ENCODE measurements at places on chromosomes 6 and 20. TPM values are rescaled to one million over a fixed set of nuclear protein-coding genes. Genes with fewer than 3 reads are reported as not detected.
A peak's percentile ranks its signal among the peaks of the same experiment; 100 is the strongest.

DNA sequence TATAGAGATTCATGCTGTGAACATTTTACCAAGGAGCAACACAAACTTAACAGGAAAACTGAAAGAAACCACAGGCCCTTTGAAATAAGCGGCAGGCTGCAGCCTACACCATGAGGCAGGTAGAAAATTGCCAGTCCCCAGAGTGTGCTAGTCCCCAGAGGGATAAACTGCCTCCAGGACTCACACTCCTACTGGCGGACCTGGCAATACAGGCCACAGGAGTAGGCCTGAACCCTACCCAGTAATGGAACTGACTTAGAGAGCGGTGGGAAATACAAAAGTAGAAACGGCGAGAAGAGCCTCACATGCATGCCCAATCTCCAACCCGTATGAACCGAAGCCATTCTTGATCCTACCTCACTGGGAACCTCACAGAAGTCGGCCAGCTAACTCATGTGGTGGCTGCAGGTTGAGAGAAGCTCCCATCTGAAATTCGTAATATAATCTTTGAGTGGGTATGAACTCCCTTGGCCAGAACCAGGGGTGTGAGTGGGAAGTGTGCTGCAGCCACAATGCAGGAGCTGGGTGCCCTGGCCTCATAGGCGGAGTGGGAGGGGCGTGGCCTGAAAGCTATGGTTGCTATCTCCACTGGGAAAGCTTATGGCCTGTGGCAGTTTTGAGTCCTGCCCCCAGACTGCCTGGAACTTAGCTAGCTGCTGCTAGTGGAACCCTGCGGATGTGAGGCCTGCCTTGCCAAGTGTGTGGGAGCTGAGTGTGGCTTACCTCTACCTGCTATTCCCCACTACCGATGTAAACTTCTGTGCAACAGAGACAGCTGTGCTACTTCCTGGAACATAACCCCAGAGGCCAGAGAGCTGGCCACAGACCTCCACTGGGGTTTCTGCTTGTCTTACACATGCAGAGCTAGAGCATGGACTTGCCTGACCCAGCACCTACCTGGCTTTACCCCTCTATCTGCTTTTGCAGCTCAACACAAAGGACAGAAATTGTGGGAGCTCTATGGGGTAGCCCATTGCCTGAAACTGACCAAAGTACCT is 146.5 kb upstream of the COL21A1 start:
- H3K27ac ChIP-seq, result 0 out of 3 replicates have a peak overlapping the region, but pooled peaks have one; percentile 16
- peaks cover 3% of the 10 kb centered on the region for H3K4me1 ChIP-seq
- no peaks in the 10 kb centered on the region for H3K36me3 ChIP-seq
- DNase-seq, result peak; percentile 15

- DNase-seq, result no peak
- no peaks in the 10 kb centered on the region for H3K4me1 ChIP-seq
Measured at GRCh38 chr6:116483616-116484015, 22.4 kb downstream of the CALHM6 start.

GRCh38 chr6:100724222-100724621 is 156.9 kb downstream of the ASCC3 start:
- peaks cover 20% of the 10 kb centered on the region for H3K36me3 ChIP-seq
- no peaks in the 10 kb centered on the region for H3K4me1 ChIP-seq
- no peak for DNase-seq
- no peak overlapping the region for H3K4me3 ChIP-seq
- H3K27ac ChIP-seq, result no peak overlapping the region

DNA sequence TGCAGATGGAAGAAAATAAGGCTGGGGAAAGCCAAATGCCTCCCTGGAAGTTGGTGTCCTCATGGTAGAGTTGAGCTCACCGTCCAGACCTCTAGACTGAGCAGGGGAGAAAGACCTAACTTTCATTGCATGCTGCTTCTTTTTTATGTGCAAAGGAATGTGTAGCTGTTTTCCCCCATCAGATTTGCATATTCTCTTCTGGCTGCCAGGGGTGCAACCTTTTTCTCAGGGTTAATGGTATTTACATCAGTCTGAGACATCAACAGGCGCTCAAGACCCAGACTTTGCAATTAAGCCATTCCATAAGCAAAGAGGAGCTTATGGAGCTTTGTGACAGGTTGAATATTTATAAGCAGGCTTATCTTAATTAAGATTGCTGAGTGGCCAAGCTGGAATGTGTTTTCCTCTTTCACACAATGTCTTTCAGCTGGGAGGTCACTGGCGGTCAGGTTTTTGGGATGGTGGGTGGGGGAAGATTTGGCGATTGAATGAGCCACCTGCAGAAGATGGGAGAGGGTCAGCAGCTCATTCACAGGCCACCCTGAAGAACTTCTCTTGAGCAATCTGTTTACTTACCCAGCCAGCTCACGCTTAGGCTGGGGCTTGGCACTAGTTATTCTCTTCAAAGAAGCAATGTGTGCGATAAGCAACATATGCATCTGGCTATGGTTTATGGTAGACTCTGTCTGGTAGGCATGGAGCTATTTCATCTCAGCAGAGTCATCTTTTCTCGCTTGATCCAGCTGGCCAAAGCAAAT is 88.6 kb downstream of the SCP2D1 start:
- H3K4me3 ChIP-seq, result no peak overlapping the region
- no peaks in the 10 kb centered on the region for H3K4me1 ChIP-seq
- DNase-seq, result no peak
- H3K27me3 ChIP-seq, result no peaks in the 10 kb centered on the region

GRCh38 chr20:60631585-60632287 is 620.3 kb upstream of the CDH4 start:
- no peak overlapping the region for H3K4me3 ChIP-seq
- no peaks in the 10 kb centered on the region for H3K4me1 ChIP-seq
- no peak overlapping the region for H3K27ac ChIP-seq
- H3K27me3 ChIP-seq, result no peaks in the 10 kb centered on the region
- DNase-seq, result no peak
- H3K36me3 ChIP-seq, result no peaks in the 10 kb centered on the region

- DNase-seq, result no peak
- no peak overlapping the region for H3K4me3 ChIP-seq
- no peak overlapping the region for H3K27ac ChIP-seq
- H3K36me3 ChIP-seq, result no peaks in the 10 kb centered on the region
Measured at GRCh38 chr20:14531786-14532185, 194.4 kb upstream of the FLRT3 start.

DNA sequence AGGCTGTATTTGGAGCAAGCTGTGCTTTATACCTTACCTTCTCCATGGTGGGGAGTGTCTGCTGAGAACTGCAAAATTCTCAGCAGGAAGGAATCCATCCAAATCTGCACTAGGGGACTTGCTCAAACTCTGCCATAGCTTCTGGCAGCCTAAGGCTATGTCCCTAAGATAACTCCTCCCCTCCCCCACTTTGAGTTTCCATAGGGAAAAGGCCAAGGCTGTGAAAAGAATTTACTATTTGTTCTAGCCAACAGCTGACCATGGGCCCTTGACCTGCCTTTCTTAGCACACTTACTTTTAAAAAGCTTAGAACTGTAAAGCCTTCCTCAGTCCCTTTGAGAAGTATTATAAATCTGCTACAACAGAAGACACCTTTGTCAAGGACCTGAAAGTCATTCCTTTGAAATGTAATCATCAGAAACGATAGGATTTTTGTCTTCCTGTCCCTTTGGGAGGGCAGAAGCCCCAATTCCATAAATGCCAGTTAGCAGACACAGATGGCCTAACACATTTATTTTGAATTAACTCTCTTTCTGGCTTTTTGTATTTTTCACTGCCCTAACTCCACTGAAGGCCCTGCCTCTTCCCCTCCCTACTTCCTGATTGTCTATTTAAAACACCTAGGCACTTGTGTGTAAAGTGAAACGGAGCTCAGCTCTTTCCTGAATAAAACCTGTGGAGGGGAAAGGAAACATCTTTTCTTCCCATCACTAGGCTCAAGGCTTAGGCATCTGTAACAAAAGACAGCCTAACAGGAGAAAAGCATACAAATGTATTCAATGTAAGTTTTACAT is 157.1 kb downstream of the AKAP7 start:
- H3K27me3 ChIP-seq, result peaks cover 8% of the 10 kb centered on the region
- no peaks in the 10 kb centered on the region for H3K4me1 ChIP-seq
- no peak for DNase-seq
- H3K27ac ChIP-seq, result no peak overlapping the region
- no peak overlapping the region for H3K4me3 ChIP-seq
- H3K36me3 ChIP-seq, result no peaks in the 10 kb centered on the region

DNA sequence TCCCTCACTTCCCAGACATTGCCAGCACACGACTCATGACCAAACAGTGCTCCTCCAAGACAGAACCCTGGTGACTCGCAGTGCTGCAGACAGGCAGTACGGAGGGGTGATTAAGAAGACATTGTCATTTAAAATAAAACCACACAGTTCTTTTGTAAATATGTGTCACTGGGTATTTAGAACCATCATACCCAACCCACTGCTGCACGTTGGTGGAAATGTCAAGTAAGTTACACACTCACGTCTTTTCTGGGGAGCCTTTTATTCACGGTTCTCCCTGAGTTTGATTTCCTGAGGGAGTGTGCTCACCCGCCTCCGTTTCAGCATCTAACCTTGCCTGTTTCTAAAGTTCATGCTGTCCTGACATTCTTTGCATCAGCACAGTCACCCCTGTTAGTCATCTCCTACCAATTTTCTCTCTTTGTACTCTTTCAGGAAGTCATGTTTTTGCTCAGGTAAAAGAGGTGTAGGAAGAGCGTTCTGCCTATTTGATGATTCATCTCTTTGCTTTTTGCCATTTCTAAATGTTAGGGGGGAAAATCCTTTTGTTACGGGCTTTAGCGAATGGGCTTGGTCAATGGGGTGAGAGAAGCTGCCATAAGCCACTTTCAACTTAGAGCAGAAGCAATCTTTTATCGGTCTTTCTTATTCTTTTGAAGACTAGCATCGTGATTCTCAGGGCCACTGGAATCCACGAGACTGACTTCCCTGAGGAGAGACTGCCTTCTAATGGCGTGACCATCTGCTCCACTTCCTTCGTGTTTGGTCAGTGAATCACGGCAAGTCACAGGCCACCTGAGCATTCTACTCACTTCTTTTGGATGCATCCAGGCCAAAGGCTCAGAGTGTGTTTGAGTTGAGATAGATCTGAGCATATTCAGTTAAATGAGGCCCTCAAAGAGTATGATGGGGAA is 512.8 kb upstream of the JARID2 start:
- DNase-seq, result no peak
- peak overlapping the region; percentile 93 for H3K27ac ChIP-seq
- H3K36me3 ChIP-seq, result no peaks in the 10 kb centered on the region
- no peaks in the 10 kb centered on the region for H3K27me3 ChIP-seq
- H3K4me3 ChIP-seq, result no peak overlapping the region
- peaks cover 68% of the 10 kb centered on the region for H3K4me1 ChIP-seq

DNA sequence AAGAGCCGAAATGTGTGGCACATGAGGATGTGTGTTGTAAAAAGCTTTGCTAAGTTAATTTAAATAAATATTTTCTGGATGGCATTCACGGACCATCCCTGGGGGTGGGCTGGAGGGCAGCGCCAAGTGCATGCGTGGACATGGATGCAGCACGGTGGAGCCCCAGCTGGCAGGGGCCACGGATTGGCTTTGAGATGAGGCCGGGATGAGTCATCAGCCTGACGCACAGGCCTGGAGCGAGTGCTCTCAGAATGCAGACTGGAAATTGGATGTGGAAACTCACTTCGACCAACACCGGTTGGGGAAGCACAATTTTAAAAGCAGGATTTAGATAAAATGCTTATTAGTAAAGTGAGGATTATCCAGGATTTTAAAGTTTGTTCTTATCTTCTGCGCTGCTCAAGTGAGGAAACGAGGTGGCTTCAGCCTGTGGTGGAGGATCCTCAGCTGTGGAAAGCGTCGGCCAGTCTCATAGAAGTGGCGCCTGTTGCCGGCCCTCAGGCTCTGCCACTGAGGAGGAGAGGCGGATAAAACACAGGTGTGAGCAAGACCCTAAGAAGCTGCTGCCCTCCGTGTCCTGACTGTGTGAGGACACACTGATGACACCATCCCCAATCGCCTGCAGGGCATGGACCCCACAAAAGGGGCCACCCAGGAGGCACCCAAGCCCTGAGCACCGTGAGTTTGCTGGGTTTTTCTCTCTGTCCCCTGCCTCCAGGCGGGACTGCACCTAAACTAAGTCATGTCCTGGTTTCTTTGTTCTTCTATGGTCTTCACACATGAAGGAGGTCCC is 279.7 kb downstream of the CDH4 start:
- no peaks in the 10 kb centered on the region for H3K36me3 ChIP-seq
- peaks cover 38% of the 10 kb centered on the region for H3K27me3 ChIP-seq
- peaks cover 13% of the 10 kb centered on the region for H3K4me1 ChIP-seq

- no peak overlapping the region for H3K27ac ChIP-seq
- H3K4me1 ChIP-seq, result peaks cover 8% of the 10 kb centered on the region
- no peak overlapping the region for H3K4me3 ChIP-seq
- peaks cover 82% of the 10 kb centered on the region for H3K36me3 ChIP-seq
- no peaks in the 10 kb centered on the region for H3K27me3 ChIP-seq
Measured at GRCh38 chr6:143223895-143224294, 163.2 kb downstream of the AIG1 start.

GRCh38 chr6:158769234-158769770 is 49.9 kb downstream of the EZR start:
- H3K27ac ChIP-seq, result no peak overlapping the region
- peaks cover 4% of the 10 kb centered on the region for H3K4me1 ChIP-seq
- no peak for DNase-seq
- peaks cover 100% of the 10 kb centered on the region for H3K36me3 ChIP-seq
- no peak overlapping the region for H3K4me3 ChIP-seq
- no peaks in the 10 kb centered on the region for H3K27me3 ChIP-seq

The CLPSL1 gene
- total RNA-seq, result not detected

The IL20RA gene
- total RNA-seq, result not detected

The COL10A1 gene
- total RNA-seq, result not detected

The MYB gene
- total RNA-seq, result 140 TPM

The GNMT gene
- total RNA-seq, result 0.18 TPM

The POU5F1 gene
- 2.3 TPM for total RNA-seq

The PPP1R3G gene
- 0.04 TPM for total RNA-seq
